ENCODE measurements at places on chromosomes 11 and 22.

GRCh38 chr11:88475991-88476418 lies 138.5 kb upstream of the CTSC start:
- no peak for DNase-seq

DNA sequence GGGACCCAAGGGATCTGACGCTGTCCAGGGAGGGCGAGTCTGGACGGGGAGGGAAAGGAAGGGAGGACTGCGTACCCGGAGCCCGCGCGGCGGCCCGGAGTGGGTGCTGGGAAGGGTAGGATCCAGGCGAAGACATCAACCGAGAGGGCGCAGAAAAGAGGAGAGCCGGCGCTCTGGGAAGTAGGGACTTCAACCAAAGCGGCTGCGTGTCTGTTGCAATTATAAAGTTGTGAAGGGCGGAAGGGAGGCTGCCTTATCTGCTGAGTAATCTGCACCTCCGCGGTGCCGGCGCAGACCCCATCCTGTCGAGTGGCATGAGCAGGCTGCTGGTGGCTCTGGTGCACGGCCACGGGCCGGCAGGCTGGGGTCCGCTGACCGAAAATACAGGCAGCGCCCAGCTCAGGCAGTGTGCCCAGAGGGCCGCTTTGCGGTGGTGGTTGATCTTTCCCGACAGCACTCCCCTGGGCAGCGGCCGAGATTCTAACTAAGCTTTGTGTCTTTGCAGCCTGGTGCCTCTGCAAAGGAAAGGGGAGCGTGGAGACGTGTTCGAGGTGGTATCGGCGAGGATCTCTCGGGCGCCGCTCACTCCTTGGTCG lies 978 bp downstream of the C11orf87 start:
- DNase-seq = no peak

- DNase-seq = no peak
Observed at GRCh38 chr22:39297490-39298240, 21.8 kb downstream of the RPL3 start.

- no peak for DNase-seq
Observed at GRCh38 chr11:65135633-65136145, 1.4 kb upstream of the SYVN1 start.

GRCh38 chr22:23392420-23393121 lies 187.5 kb downstream of the IGLL1 start:
- DNase-seq = no peak

DNA sequence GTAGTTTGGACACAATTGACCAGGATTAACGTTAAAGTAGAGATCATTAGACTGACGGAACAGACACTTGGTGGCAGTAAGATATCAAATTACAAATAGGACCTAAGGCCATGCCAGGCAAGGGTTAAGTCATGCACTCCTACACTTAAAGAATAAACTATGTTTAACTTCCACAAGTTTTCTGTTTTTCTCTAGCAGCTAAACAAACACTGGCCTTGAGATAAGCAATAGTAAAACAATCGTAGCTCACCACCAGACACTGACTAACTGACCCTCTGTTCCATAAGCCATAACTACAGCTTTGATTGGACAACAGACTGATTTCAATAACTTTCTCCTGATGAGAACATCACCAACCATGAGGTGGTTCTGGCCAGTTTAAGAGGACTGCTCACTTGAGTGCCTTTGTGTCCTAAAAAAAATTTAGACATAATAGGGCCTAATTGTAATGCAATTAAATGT lies 2.0 kb upstream of the CEP126 start:
- DNase-seq = no peak

GRCh38 chr22:23822101-23822671 lies 16.6 kb downstream of the DERL3 start:
- no peak for DNase-seq

DNA sequence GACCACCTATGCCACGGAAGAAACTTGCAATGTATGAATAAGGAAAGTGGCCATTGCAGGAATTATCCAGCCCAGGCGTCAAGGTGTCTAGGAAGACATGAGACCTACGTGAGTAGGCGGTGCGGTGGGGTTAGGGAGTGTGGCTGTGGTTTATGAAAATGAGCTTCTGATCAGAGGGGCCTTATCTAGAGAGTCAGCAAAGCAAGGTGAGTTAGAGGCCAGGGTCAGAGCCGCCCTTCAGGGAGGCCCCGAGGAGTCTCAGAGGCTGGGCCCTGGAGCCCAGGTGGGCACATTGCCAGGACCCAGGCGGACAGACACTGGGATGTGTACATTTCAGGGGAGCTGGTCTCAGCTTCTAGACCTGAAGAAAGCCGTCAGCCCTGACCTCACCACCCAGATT lies 13.8 kb upstream of the LINC01488 start:
- DNase-seq = no peak
